D721Med (cell line): ENCODE measurements at places on chromosomes 5 and 9.

- DNase-seq: no peak
Measured at GRCh38 chr9:135341612-135342169, 137.9 kb upstream of the PPP1R26 start.

GRCh38 chr5:150615141-150615699 is 25.2 kb upstream of the SYNPO start:
- DNase-seq: peak; percentile 57

- DNase-seq: no peak
Measured at GRCh38 chr5:78501411-78502352, 141.3 kb downstream of the SCAMP1 start.

- DNase-seq: no peak
Measured at GRCh38 chr5:67268231-67269021, 71.8 kb upstream of the CD180 start.

- DNase-seq: no peak
Measured at GRCh38 chr5:103109277-103109676, 10.7 kb downstream of the GIN1 start.

DNA sequence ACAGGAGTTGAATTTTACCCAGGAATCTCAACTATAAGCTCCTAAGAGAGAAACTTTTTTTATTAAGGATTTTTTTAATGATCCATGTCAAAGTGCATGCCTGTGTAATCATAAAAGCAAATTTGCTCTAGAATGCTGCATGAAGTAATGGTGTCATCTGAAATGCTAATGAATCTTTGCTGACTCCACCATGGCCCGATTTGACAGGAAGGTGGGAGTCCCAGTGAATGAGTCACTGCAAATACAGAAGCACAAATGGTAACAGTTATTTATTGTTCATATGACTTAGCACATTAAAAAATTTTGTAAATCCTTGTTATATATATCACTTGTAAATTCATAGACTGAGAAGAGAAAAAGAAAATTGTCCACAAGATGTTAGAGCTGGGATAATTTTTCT is 341.3 kb downstream of the RASEF start:
- DNase-seq: no peak

- no peak for DNase-seq
Measured at GRCh38 chr5:58015175-58015574, 444.7 kb downstream of the PLK2 start.

- DNase-seq: no peak
Measured at GRCh38 chr9:90770182-90770738, 31.4 kb upstream of the SYK start.

DNA sequence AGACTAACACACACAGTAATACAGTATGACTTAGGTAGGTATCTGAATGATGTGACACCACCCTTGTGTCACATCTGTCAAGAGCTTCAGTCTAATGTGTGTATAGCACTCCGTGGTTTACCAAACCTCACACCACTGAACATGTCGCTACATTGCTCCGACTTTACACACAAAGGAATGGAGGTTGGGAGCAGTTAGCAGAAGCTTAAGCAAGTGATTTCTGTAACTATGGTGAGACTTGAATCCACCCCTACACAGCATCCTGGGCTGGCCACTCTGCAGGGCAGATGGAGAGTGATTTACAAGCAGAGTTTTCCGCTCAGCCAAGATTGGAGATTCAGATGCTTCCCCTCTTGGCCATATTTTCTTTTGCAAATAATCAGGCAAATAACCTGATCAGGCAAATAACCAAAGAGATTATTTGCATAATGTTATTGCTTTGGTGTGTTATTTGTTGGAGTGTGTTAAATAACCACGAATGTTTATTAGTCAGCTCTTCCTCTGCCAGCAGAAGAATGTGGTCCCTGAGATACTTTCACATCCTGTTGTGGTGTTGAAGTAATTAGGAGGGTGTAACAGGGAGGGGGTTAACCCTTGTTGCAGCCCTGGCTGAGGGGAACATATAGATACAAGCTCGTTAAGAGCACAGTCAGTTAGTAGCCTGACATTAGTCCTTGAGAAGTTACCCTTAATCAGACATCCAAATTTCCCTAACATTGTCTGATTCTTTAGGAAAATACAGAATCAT is 92.8 kb downstream of the SNX18 start:
- DNase-seq: no peak

GRCh38 chr5:147782110-147783028 is at the start of gene JAKMIP2:
Gene JAKMIP2 (minus strand): TSS chr5:147782728. CDS start chr5:147671806, 110,922 bp downstream.
- DNase-seq: peak; percentile 25

DNA sequence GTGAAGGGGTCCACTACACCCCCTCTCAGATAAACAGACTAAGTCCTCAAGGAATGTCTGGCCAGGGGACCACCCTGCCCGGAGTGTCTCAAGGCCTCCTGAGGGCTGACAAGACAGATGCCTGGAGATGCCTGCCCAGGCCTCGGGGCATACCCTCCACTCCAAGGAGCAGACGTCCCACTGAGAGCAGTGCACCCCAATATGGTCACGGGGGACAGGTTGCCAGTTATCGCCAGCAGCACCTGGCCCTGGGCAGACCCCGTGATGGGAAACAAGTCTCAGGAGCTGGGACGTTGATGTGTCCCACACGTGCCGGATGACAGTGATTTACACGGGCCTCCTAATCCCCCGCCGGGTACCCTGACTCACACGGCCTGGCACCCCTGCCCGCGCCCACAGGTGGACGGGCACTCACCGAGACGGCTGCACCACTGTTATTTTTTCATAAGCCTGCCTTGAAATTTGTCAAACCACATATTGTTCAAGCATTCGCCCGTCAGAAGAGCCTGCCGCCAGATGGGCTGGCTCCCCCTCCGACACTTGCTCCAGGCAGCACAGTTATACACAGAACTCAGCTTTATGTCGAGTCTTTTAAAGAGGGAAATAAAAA is 43.9 kb downstream of the BARX1 start:
- DNase-seq: no peak

DNA sequence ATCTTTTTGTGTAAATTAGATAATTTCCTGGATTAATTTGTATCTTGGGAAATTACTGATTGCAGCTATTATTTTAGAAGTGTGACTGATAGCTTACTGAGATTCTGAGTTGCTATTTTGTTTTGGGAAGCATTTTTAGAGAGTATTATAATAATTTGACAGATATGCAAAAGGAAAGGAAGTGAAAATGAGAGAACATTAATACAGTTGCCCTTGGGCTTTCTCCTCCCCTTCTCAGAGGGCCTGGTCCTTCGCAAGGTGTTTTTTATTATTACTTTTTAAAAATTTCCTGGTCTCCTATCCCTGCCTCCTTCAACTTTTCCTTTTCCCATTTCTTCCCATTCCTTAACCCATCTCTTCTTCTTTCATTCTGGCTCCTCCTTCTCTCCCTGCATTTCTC is 32.6 kb downstream of the UBAP1 start:
- DNase-seq: no peak

- DNase-seq: no peak
Measured at GRCh38 chr5:132273631-132274030, 16.1 kb downstream of the PDLIM4 start.

DNA sequence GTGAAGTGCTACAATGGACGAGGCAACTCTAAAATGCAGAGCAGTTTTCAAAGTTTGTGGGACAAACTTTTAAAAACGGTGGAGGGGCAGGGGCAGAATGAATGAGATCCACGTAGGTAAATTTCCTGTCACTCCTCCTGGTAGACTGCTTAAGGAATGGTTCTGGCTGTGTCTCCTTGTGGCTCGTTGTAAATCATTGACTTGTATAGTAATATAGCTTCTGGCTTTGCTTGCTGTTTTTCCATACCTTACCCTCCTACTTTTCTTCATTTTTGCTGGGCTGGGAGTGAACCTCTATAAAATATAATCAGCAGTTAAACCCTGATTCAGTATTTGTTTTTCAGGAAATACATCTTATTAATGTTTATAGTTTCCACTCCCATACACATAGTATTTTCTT is 235.7 kb downstream of the TUSC1 start:
- DNase-seq: no peak

DNA sequence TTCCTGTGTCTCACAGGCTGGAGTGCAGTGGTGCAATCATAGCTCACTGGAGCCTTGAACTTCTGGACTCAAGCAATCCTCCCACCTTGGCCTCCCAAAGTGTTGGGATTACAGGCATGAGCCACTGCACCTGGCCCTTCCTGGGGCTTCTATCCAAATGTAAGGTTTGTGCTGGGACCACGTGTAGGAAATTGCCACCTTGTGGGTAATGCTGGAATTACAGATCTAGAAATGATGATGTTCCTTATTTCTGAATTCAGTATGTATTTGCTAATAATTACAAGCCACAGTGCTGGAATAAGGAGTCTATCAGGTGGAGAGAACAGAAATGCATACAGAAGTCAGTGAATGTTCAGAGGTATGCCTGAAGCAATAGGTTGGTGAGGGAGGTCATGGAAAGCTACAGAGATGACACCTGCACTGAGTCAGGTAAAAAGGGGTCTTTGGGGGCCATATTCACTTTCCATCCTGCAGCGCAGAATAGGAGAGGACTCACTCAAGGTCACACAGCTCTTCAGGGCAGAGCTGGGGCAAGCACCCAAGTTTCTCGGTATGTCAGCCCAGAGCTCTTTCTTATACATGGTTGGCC is 8.8 kb upstream of the IGFBPL1 start:
- no peak for DNase-seq

DNA sequence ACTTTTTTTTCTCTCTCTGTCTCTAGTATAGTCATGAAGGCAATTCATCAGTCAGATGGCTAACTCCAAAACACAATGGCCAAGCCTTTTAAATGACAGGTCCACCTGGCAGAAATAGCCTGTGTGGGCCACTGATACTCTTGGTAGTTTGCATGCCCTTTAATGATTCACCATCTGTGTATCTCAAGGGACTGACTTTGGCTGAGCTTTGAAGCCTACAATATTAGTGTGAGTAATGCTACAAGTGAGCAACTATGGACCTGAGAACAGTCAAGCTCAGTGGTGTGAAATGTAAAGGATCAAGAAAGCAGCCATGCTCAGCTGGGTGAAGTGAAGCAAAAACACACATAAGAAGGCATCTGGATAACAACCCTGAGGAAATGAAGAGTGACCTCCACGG is 506.9 kb downstream of the TLE1 start:
- DNase-seq: no peak
